Fibroblast of skin of left quadriceps (primary cell): ENCODE measurements at places on chromosomes 11 and 22.

DNA sequence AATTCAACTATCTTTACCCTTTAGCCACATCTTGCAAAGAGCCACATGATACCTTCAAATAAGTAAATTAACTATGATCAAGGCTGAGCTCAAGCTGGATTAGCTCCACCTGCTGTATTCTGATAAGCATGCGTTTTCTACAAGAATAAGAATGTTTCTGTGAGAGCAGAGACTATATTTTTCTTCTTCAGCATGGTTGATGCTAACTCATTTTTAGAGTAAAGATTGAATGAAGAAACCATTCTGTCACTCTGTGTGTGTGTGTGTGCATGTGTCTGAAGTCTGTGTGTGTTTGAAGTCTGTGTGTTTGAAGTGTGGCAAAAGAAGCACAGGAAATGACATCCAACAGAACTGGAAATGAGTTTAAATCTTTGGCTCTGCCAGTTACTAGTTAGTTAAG, 12.0 kb upstream of the LAYN start:
- DNase-seq, result no peak

DNA sequence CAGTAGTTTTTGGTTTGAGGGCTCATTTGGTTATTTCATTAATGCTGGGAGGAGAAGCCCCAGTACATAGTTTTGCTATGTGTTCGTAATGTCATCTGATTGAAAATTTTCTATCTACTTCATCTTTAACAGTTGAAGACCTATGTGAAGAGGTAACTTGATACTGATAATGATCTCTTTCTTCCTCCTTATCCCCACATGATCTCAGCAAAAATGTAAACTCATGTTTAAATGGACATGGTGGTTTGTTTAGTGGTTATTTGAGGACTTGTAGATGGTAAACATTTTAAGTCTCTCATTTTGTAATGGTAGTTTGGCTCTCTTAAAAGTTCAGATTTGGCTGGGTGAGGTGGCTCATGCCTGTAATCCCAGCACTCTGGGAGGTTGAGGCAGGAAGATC, 53.7 kb upstream of the SPTBN2 start:
- no peak for DNase-seq

DNA sequence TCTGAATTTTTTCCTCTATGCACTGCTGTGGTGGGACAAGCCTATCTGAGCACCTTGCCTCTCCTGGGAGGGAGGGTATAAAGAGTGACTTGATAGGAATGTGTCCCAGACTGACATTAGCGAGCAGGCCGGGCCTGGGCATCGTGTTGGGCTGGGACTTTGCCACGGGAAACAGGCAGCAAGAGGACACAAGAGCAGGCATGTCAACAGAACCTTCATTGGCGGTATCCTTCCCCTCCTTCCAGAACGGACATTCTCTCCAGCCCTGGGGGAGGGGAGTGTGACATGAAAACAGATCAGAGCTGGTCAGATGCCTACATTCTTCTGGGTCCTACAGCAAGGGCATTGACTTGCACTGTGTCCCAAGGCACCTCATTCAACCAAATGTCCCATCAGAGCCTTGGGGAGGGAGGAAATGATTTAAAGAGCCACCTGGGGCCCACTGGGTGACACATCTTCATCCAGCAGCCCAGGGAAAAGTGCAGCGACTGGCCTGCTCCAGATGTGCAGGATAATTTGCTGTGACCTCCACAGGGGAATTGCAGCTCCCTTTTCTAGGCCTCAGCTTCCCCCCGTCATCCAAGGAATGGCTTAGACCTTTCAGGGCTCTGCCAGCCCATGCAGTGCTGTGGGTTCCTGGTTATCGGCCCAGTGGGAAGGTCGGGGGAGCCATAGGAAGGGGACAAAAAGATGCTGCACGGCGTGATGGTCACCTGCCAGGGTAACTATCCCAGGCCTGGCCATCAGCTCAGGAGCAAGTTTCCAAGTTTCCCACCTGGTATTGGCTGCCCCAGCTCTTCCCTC, 21.8 kb upstream of the UVRAG start:
- no peak for DNase-seq

- DNase-seq, result no peak
Measured at GRCh38 chr11:44267750-44268613, 42.0 kb downstream of the ALX4 start.

DNA sequence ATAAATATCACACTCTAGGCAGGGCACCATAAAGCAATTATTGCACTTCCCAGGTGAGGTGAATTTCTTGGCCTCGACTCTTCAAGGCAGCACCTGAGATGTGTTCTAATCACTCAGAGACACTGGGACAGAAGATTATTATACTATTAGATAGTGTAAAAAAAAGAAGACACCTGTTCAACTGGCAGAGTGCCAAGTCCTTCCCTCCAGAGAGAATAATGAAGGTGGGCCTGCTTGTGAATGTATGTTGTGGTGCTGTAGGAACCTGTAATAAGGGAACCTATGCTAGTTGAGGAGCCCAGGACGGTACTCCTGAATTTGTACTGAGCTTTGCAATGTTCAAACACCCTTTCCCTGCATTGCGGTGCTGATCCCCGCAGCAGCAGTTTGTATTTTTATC, 107.5 kb downstream of the NXPE2 start:
- no peak for DNase-seq

GRCh38 chr11:73379189-73379880, 3.1 kb downstream of the RELT start:
- DNase-seq, result no peak

GRCh38 chr11:46906609-46907041, 11.7 kb downstream of the LRP4 start:
- DNase-seq, result no peak

- no peak for DNase-seq
Measured at GRCh38 chr22:20400606-20401375, 6.8 kb downstream of the ZNF74 start.
